Stimulated activated CD4-positive, alpha-beta T cell treated with anti-CD3 and anti-CD28 coated beads, Interleukin-15, amount 100 ng/mL, for 1 hour (primary cell): ENCODE measurements at places on chromosomes 6 and 20.
A peak's percentile ranks its signal among the peaks of the same experiment; 100 is the strongest.

DNA sequence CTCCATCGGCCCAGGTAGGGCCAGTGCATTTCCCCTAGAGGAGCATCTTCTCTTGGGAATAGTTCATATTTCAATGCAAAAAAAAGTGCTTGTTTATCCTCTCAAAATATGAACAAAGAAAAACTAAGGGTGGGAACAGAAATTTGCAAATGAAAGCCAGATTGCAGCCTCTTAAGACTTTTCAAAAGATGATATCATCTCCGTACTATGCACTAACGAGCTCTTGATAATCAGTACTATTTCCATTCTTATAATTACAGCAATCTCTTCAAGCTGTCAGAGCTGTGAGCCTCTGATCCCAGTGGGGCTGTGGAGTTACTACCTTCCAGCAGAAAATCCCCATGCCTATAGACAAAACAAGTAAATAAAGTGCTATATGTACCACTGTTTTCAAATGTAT lies 77.1 kb downstream of the SOD2 start:
- no peak for DNase-seq

GRCh38 chr20:50328222-50328979 lies 137.8 kb downstream of the CEBPB start:
- DNase-seq = no peak

DNA sequence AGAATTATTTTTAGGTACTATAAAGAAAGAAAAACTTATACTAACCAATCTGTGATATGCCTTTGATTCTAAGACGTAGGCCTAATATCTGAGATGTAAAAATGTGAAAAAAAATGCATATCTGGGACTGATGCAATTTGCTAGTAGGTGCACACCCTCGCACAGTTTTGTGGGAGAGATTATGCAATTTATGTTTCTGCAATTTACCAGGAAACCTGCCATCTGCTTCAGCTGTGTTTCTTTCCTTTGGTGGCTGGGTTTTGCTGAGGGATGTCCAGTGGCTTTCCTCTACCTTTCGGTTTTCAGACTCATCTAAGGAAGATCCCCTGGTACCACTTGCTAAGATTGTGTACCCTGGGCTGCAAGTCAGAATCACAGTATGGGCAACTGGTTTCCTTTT lies 186.9 kb downstream of the ZFP64 start:
- DNase-seq = no peak

GRCh38 chr20:461254-462198 lies 807 bp downstream of the TBC1D20 start:
- peak; percentile 21 for DNase-seq

DNA sequence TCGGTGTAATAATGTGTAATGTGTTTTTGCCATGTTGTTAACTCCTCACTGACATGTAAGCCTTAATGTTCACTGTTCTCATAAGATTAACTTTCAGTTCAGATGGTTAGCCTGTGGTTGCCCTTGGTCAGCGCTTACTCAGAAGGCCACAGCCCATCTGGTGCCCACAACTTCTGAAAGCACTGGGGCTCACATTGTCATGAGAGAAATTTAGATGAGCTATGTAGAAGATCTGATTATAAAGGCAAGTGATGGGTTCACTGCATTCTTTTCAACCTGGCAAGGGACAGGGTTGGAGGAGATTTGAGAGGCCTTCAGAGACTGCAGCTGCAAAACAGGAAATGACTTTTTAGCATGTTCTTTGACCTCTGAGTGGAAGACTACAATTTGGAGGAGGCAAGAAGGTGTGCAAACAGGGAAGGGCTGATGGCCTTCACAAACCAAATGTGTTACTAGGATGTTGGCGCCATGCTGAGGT lies 242.3 kb upstream of the SUPT3H start:
- DNase-seq = no peak
